ENCODE measurements at places on chromosomes 1 and 21.

DNA sequence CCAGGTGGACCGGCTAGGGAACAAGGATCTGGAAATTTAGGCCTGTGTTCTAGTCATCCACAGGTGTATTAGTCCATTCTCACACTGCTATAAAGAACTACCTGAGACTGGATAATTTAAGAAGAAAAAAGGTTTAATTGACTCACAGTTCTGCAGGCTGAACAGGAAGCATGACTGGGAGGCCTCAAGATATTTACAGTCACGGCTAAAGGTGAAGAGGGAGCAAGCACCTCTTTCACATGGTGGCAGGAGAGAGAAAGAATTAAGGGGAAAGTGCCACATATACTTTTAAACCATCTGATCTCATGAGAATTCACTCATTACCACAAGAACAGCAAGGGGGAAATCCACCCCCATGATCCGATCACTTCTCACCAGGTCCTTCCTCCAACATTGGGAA is 174.7 kb upstream of the C1orf105 start:
- no peak for DNase-seq

- no peak for DNase-seq
Observed at GRCh38 chr1:9201401-9202239, 33.0 kb upstream of the H6PD start.

- no peak for DNase-seq
Observed at GRCh38 chr1:185208626-185209180, 51.7 kb downstream of the SWT1 start.

DNA sequence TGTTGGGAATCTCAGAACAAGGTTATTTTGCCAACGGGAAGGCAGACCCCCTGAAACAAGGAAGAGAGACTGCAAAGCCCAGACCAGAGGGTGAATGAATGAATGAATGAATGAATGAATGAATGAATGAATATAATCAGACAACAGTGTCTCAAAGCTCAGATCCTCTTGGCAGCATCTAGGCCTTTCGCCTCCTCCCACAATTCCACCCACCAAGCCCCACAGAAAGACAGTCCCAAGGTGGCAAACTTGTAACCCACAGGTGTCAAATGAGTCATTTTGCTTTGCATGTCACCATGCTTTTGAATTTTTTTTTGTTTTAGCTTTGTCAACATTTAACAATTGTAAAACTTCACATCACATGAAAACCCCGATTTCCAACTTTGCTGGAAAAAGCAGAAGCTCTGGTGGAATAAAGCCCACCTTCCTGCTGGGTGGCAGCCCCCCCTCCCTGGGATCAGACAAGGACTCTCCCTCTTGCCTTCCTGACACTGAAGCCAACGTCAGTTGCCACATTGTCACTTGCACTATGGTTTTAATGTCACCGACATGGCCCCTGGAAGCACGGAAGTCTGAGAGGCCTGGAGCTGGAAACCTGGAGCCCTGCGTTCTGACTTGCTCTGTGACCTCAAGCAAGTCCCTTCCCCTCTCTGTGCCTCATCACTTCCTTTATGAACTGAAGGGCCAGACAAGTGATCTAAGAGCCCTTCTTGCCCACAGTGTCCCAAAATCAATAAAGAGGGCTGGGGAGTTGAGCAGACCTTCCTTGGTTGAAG is 134.6 kb upstream of the RUNX3 start:
- no peak for DNase-seq

GRCh38 chr1:182624577-182624976 is 20.4 kb upstream of the RGS16 start:
- no peak for DNase-seq

DNA sequence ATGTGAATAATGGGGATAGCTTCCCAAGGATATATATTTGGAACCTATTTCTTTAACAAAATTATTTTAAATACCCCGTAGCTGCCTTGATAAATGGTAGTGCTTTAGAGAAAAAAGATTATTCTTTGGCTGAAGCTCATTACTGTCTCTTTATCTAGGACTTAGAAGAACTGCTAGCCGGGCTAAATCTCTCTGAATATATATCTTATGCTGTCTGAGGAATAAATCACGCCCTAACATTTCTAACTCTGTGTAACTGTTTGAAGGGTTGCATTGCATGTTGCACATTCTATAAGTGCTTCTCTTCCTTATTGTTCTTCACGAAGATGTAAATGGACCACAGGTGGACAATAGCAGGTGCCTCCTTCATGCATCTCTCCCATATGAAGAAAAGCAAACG is 585.0 kb upstream of the ZP4 start:
- no peak for DNase-seq

DNA sequence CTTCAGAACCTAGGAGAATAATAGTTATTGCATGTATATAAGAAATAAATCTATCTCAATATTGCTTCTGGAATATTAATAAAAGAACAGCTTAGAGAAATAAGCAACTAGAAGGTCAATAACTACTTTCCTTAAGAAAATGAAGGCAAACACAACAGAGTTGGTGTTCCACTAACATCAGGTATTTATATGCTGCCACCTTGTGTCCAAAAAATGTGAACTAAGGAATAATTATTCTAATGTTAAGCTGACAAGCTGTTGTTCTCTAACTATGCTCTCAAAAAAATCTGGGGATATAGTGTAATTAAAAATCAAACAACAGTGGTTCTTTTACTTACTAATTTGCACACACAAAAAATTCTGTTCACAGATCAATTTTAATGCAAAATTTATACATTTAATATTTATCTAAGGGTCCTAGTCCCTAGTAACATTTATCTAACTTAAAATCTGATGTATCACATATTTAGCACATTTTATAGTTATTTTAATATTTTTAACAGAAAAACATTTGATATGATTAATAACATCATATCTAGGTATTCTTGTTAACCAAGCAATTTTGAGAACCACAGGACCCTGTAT is 39.6 kb downstream of the UCHL5 start:
- DNase-seq: no peak

DNA sequence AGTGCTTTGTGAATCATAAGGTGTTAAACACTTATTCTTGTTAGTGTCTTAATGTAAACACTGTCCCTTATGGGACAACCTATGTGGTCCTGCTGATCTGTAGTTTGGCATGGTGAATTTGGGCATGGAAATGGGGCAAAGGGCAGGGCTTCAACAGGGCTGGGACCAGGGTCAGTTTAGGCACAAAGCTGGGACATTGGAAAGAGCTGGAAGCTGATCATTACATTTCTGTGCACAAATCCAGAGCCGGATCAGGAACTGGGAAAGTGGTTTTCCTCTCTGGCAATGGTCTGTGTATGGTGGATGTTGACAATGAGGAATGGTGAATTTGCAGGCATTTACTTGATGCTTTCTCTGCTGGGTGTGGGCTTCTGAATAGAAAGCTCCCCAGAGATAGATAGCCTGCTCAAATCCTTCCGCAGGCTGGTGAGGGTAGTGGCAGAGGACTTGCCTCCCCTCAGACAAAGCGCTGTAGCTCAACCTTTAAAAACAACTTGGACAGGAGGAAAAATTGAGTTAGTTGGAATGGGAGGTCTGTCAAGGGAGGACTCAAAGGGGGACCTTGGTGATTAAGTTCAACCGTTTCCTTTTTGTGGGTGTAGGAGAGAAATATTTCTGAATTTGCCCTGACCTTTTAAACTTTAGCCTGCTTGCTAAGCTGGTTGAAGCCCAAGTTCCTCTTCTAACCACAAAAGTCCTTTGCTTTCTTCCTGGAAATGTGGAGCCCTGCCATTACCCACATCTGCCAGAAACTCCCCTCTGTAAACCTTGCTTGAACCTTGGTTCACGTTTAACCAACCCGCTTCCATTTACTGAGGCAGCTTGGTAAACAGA is 35.3 kb downstream of the HLX start:
- no peak for DNase-seq

- DNase-seq: no peak
Observed at GRCh38 chr1:67771152-67771551, 62.1 kb downstream of the GNG12 start.

GRCh38 chr1:223337174-223337869 is 26.7 kb downstream of the SUSD4 start:
- no peak for DNase-seq

GRCh38 chr21:31505975-31506374 is 153.5 kb upstream of the SOD1 start:
- no peak for DNase-seq

DNA sequence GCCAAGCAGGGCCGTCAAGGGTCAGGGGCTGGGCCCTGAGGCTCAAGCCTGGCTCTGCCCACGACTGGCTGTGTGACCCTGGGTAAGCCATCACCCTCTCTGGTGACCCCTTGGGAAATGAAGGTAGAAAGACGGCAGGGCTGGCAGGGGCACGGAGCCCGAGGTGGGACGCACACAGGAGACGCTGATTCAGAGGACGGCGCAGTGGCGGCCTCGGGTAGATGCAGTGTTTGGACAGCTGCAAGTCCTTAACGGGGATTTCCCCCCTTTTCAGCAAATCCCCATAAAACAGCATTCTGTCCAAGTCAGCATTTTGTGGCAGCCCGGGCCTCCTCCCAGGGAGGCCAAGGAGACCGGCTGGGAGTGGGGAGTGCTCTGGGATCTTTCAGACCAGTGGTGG is 16.7 kb downstream of the COL8A2 start:
- no peak for DNase-seq

- no peak for DNase-seq
Observed at GRCh38 chr1:18142969-18143368, 35.4 kb downstream of the IGSF21 start.

DNA sequence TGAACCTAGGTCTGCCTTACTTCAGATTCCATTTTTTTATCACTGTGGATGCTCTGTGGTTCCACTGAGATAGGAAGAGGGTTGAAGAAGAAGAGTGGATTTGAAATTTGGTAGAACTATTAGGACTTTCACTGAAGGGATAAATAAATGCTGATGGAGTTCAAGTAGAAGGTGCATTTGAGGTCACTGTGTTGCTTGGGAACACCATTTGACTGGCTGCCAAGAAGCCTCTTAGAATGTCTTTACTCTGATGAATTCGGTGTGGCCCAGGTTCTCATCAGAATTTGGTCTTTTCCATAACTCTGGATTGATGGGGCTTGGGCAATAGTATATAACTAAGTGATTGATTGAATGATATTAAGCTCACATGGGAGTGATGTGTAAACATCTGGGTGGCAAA is 11.9 kb downstream of the XPR1 start:
- DNase-seq: no peak

DNA sequence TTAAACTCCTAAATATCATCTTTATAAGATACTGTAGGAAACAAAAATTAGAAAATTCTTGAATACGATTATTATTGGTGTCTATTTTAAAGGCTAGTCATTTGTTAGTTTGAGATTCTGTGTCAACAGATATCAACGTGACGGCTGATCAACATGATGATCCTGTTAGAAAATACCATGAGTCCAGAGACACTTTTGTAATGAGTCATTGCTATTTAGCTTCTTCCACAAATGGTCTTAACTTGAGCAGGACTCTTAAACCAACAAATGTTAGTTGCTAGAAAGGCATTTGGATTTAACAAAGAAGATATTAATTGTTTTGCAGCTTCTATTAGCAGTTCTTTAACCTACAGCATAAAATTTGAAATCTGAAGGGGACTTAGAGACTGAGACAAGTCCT is 131.2 kb downstream of the TGFB2 start:
- no peak for DNase-seq

DNA sequence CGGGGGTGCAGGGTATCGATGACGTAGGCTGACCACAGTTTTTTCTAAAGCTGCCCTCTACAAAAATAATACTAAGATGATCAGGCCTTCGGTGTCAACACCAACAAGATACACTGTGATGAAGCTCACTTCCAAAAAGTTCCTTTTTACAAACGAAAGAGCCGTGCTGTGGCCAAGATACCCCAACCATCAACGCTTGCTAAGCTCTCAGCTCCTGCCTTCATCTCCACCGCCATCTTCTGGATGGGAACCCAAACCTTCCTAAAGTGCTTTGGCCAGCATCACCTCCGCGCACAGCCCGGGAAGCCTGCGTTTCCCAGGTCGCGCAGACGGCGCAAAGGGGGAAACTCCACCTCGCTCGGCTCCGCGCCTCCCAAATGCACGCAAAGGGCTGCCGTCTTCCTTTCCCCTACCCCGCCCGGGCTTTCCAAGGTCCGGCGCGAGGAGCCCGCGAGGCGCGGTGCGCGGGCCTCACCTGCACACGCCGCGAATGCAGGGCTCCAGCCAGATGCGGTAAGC is 541 bp downstream of the USP48 start:
- DNase-seq: no peak

- no peak for DNase-seq
Observed at GRCh38 chr21:15332572-15332971, 267.8 kb upstream of the NRIP1 start.

GRCh38 chr1:1001057-1001783 is 1.3 kb upstream of the HES4 start:
- no peak for DNase-seq

DNA sequence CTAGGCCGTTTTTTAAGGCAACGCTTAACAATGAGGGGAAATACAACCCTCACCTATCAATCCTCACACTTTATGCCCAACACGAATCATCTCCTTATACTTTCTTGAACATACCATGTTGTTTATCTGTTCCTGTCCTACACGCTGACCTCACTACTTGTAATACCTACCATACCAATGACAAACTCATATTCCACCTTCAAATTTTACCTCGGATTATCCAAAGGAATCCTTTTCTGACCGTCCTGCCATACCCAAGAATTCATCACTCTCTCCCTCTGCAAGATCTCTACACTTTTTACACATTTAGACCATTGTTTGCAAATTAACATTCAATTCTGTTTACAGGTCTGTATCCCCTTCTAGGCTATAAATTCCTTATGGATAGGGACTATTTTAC is 64.4 kb upstream of the GUCA2A start:
- no peak for DNase-seq

DNA sequence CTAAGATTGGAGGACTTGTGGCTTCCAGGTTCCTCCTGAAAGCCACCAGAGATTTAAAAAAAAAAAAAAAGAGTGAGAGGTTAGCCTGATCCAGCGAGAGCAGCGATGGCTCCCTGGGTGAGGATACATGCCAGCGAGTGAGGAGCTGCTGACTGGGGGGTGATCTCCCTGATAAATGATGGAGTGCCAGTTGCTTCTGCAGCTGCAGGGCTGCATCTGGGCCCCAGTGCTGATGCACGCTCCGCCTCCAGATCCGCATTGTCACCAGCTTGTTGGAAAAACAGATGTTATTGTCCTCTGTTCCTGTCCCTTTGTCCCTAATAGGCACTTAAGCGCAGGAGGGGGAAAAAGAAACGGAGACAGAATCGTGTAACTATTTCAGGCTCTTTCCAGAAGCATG is 28.6 kb downstream of the UBIAD1 start:
- no peak for DNase-seq

- DNase-seq: no peak
Observed at GRCh38 chr1:31216016-31216415, 23.7 kb downstream of the NKAIN1 start.

DNA sequence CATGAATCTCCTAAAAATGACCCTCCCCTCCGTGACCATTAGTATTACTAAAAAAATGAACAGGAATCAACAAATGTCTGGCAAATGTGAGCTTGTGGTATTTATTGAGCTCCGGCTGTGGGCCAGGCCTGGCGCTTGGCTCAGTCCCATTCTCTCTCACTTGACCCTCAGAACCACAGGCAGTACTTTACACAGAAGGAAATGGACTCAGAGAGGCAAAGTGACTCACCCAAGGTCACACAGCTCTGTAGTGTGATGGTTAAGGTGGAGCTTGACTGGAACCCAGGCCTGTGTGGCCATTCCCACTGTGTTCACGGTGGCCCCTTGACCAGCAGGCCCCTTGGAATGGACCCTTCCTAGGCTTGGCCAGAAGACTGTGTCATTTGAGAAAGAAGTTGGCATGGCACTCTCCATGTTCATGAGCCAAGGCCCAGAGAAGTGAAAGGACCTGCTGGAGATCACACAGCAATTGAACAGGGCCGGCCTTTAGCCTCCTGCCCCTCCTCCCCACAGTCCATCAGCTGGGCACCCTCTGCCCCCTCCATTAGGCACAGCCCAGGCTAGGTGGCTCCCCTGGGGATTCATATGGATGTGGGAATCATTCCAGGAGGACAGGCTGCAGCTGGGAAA is 32.1 kb downstream of the FAM151A start:
- DNase-seq: no peak
